ENCODE measurements at places on chromosomes 7 and 10. TPM values are rescaled to one million over a fixed set of nuclear protein-coding genes. Genes with fewer than 3 reads are reported as not detected.

Gene PLEKHS1
- not detected for total RNA-seq

Gene TLX1
- not detected for total RNA-seq

Gene MEOX2
- 1.5 TPM for total RNA-seq

Gene CYP26C1
- total RNA-seq = 0.23 TPM

Gene SRPK2
- total RNA-seq = 28.4 TPM

Gene PNLIPRP3
- total RNA-seq = not detected

Gene RNF32
- 0.23 TPM for total RNA-seq

Gene HSPA12A
- 15.7 TPM for total RNA-seq

Gene ADK
- 16.4 TPM for total RNA-seq

Gene SMC3
- total RNA-seq = 10.9 TPM

Gene C10orf62
- total RNA-seq = 0.08 TPM

Gene PTF1A
- total RNA-seq = not detected

Gene INTS15
- total RNA-seq = 5.9 TPM

Gene LEP
- 0.94 TPM for total RNA-seq

Gene SAMD9L
- total RNA-seq = 9.5 TPM

Gene LMBR1
- 51.7 TPM for total RNA-seq

Gene GIMAP8
- 0.12 TPM for total RNA-seq

Gene CAMK1D
- total RNA-seq = 2.3 TPM

Gene ADAM12
- 56.4 TPM for total RNA-seq

Gene NPM3
- total RNA-seq = 126 TPM

Gene CCDC7
- total RNA-seq = 8.7 TPM

Gene CALML5
- total RNA-seq = not detected

Gene AKR1C2
- 13.3 TPM for total RNA-seq

Gene BPGM
- 45.6 TPM for total RNA-seq

Gene GBX1
- not detected for total RNA-seq

Gene CYP3A5
- not detected for total RNA-seq

Gene PPIA
- total RNA-seq = 437 TPM

Gene ASB4
- not detected for total RNA-seq

Data from smooth muscle cell of the coronary artery (primary cell).